IPS DF 19.7 (cell line): ENCODE measurements at places on chromosomes 5 and 9.

- DNase-seq: no peak
Observed at GRCh38 chr9:28927691-28928090, 1354.4 kb upstream of the C9orf72 start.

GRCh38 chr5:69276422-69277174, 41.9 kb downstream of the CDK7 start:
- DNase-seq: no peak

DNA sequence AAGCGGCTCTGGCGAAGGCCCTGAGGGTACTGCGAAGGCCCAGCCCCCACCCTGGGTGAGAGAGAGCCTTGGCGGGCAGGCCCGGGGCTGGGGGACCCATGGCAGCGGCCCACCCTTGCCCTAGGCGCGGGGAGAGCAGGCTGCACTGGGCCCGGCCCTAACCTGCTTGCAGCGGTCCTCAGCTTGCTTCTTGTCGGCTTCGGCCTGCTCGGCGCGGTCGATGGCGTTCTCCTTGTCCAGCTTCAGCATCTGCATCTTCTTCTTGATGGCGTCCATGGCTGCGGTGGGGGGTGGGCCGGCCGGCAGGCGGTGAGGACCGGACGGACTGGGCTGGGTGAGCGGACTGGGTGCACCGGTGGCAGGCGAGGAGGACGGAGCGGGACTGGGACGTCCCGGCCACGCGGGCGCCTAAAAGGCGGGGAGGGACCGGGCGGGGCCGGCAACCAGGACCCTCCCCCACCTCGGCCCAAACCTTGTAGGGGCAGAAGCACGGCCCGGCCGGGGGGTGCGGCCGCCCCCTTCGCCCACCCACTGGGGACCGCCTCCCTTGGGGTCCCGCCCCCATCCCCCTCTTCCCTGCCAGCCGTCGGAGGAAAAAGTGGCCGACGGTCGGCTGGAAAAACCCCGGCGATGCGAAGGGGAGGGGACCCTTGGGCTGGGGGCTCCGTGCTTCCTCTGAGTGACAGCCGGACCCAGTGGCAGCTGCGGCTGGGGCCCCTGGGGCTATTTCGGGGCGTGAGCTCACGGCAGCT, at the start of gene TPM2:
TPM2 (minus strand) TSS at position 384 of the 752 bp plus-strand sequence; CDS start at position 276, 108 bp downstream.
- DNase-seq: no peak

GRCh38 chr9:120436983-120437475, 142.9 kb downstream of the CDK5RAP2 start:
- no peak for DNase-seq

DNA sequence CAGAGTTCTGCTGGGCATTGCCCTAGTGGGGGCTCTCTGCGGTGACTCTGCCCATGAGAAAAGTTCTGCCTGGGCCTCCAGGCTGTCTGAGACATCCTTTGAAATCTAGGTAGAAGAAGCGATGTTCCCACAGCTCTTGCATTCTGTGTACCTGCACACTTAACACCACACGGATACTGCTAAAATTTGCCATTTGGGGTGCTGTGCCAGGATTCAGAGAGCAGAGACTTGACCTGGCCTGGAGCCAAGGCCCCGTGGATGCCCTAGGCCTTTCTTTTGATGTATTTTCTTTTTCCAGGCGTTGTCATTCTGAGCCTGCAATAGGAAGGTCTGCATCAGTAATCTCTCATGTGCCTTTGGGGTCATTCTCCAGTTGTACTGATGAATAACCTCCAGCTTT, 89.3 kb upstream of the IL12B start:
- DNase-seq: no peak

GRCh38 chr5:111976705-111977435, 219.9 kb upstream of the NREP start:
- no peak for DNase-seq

DNA sequence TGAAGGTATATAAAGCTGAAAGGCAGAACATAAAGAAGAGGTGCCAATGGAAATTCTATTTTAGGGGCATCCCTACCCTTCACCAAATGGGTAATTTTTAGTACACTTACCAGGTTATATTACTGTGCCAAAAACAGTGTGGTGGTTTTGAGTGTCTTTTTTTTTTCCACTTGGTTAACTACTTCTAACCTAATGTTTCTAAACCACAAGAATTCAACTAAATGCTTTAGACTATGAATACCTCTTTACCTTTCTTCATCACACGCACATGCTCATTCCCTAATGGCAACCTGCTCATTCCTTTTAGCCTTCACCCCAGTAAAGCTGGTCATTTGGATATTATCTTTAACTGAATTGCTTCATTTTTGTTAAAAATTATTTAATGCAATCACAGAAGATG, 215.6 kb downstream of the PIK3R1 start:
- DNase-seq: no peak

GRCh38 chr5:138722544-138723177, 30.6 kb upstream of the CTNNA1 start:
- DNase-seq: no peak

GRCh38 chr5:9622971-9623421, 7.2 kb downstream of the TAS2R1 start:
- no peak for DNase-seq

DNA sequence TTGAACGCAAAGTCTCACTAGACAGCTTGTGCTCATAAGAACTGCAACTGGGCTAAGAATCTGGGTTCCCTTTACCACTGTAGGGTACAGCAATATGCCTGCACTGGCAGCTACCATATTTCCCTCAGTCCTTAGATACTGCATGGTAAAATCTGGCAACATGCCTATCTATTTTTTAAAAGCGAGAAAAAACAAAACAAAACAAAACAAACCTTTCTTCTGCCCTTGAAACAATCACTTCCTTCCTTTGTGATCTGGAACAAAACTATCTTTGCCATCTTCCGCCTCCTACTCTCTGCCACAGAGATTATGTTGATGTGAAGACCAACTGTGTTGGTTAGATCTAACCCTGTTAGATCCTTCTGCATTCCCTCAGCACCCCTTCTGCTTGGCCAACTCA, 242.9 kb downstream of the EBF1 start:
- no peak for DNase-seq

DNA sequence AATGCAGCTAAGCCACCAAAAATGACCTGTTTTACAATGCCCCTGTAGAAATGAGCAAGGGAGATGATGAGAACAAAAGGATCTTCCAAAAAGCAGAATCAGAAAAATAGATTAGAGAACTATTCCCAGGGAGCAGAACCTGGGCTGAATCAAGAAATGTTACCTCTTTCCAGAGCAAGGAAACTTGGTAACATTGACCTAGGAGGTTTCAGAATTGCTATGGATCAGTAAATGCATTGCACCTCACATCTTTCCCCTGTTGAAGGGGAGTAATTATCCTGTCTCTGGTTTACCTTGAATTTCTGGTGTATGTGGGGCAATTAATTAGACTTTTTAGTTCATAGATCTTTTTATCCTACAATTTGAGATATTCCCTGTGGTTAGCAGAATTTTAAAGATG, 151.2 kb upstream of the RAI14 start:
- no peak for DNase-seq

GRCh38 chr5:44727100-44727499, 81.6 kb upstream of the MRPS30 start:
- no peak for DNase-seq

DNA sequence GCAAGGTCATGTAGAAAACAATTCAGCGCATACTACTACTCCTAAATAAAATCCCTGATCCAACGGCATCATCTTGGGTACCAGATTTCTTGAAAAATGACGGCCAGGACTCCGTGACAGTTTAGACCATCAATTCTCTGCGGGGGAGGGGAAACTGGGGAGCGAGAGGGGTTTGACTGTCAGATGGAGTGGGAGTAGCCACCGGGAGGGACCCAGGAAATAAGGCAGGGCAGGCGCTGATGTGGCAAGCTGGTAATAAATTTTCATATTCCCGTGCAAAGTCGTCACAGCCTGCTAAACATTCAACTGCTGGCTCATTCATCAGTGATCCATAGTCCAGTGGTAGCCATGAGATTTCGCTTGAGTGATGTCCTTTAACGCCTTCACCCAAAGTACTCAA, 457 bp upstream of the CDH18 start:
- no peak for DNase-seq

DNA sequence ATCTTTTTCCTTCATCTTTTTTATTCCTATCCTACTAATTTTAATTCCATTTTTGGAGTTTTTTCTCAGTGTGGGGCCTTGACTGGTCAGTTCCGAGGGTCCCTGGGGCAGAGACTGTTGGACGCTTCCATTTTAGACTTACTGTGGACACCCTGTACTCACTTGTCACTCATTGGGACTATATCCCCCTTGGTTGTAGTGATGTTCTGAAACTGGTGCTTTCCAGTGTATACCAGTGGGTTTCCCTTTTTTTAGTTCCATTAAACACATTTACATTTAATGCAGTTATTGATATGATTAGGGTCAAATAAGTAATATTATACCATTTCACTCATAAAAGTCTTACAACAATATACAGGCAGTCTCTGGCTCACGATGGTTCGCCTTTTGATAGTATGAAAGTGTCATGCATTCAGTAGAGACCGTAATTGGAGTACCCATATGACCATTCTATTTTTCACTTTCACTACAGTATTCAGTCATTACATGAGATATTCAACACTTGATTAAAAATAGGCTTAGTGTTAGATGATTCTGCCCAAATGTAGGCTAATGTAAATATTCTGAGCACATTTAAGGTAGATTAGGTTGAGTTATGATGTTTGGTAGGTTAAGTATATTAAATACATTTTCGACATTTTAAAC, 46.0 kb downstream of the CNOT6 start:
- DNase-seq: no peak

GRCh38 chr9:109098960-109099308, 20.8 kb downstream of the TMEM245 start:
- no peak for DNase-seq

DNA sequence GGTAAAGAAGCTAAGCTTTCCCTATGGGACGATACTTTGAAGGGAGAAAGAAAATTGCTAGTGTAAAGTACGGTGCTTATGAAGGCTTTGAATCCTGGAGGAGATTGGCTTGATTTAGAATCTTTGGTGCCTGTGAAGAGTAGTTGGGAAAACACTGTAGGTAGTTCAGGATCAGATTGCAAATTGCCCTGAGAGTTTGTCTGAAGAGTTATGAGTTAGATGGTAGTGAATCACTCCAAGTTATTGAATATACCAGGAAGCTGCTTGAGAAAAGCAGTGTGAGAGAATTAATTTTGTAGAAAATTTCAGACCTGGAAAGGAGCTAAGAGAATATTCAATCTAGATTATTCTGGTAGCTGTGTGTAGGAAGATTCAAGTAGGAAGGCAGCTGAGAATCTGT, 11.5 kb downstream of the MAN2A1 start:
- no peak for DNase-seq
